ENCODE measurements at places on chromosomes 13 and 19.

DNA sequence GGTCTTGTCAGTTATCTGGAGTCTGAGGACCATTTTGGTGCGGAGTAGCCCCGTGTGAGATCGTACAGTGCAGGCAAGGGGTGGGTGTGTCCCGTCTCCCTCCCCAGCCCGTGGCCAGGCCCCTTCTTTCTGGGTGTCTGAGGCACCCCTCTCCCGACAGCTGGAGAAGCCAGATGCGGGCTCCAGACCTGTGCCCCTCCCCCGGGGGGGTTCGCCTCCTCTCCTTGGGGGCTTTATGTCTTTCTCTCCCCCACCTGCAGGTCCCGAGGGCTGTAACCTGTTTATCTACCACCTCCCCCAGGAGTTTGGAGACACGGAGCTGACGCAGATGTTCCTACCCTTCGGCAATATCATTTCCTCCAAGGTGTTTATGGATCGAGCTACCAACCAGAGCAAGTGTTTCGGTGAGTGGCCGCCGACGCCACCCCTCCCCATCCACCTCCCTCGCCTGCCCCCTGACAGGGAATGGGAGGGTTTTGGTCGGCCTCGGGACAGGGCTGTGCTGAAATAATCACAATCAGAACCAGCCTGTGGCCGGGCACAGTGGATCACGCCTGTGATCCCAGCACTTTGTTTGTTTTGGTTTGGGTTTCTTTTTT lies 65.6 kb downstream of the CELF5 start:
- DNase-seq: no peak

DNA sequence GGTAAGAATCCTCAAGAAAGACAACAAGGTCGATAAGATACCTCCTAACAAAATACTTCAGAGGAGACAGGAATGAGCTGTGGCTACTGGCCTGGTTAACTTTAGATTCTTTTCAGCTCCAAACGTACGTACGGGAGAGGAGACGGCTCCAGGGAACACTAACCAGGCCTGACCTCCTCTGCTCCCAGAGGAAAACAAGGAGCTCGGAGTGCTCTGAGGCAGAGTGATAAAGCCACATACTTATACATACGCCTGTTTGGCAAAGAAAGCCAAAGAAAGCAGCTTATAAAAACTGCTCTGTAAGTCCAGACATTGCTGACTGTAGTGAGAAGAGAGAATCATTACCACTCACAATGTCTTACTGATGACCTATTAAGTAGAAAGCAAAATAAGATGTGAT lies 263.9 kb downstream of the MZT1 start:
- no peak for DNase-seq

- DNase-seq: no peak
Observed at GRCh38 chr13:77136902-77137420, 110.0 kb upstream of the FBXL3 start.

GRCh38 chr13:25717666-25718197 lies 334.1 kb downstream of the SHISA2 start:
- no peak for DNase-seq

DNA sequence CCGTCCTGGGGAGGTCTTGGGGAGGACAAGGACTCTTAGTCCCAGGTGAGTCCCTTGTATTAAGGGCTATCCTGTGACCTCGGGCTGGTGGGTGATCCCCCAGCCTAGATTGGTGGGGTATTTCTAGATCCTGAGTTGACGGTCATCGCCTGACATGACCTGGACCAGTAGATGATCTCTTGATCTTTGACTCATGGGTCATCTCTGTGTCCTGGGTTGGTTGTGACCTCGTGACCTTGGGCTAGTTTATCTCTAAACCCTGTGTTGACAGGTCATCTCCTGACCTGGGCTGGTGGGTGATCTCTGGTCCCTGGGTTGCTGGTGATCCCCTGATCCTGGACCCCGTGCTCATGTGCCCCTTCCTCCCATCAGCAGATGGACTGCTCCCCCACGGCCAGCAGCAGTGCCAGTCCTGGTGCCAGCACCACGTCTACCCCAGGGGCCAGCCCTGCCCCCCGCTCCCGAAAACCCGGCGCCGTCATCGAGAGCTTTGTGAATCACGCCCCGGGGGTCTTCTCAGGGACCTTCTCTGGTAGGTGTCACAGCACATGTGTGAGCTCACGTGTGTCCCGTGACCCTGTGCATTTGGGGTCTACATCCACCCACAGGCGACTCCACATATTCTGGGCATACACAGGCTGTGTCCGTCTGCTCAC lies 6.3 kb downstream of the MIDN start:
- no peak for DNase-seq

All from stimulated activated CD8-positive, alpha-beta memory T cell treated with anti-CD3 and anti-CD28 coated beads, Interleukin-4, amount 100 ng/mL, for 4 hours (primary cell).